ENCODE measurements at places on chromosomes 7 and 10.

DNA sequence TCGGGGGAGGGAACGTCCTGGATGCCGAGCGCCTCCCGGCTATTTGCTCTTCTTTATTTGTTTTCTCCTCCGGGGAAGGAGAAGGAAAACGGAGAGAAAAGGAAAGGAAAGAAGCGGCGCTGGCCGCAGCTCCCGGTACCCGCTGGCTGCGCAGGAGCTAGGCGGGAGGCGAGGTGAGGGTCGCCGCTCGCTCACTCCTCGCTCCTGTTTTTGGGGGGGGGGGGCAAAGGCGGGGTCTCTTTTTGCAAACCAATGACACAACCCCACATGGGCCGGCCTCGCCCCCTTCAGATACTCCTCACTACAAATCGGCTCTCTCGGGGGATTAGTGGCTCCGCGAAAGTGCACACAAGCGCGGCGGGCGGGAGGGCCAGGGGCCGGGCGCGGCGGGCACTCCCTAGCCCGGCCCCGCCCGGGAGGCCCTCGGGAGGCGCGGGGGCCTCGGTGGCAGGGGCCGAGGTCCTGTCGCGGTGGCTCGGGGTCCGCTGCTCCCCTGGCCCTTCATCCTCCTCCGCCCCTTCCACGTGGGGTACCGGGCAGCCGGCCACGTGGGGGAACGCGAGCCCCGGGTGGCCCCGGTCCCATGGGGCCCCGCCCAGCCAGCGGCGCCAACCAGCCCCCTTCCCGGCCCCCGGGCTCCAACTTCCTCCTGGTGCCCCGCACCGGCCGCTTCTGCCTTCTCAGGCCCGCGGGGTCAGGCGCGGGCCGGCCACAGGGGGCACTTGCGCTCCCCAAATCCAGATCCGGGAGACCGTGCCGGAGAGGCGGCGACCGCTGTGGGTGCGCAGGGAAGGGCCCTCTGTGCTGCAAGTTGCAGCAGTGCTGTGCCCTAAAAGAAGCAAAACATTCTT, 718 bp upstream of the CTBP2 start:
- no peak for DNase-seq

GRCh38 chr10:96591946-96592345, 5.1 kb upstream of the TM9SF3 start:
- no peak for DNase-seq

GRCh38 chr7:46291601-46292150, 370.6 kb upstream of the IGFBP3 start:
- no peak for DNase-seq

DNA sequence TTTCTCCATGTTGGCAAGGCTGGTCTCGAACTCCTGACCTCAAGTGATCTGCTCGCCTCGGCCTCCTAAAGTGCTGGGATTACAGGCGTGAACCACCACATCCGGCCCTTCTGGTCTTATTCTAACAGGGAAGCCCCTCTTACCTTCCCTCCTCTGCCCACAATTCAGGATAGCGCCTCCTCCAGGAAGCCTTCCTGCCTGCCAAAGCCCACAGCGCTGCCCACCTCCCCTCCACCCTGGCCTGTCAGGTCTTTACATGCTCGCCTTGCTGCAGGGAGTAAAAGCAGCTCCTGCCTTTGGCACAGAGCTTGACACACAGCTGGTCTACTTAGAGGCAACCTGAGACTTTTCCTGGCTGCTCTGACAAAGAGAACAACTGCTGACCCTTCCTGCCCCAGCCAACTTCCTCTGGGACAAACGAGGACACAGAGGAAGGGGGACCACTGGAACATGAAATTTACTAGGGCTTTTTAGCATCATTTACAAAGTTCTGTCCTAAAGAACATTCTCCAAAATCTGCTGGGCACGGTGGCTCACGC, 13.2 kb downstream of the MLXIPL start:
- no peak for DNase-seq

DNA sequence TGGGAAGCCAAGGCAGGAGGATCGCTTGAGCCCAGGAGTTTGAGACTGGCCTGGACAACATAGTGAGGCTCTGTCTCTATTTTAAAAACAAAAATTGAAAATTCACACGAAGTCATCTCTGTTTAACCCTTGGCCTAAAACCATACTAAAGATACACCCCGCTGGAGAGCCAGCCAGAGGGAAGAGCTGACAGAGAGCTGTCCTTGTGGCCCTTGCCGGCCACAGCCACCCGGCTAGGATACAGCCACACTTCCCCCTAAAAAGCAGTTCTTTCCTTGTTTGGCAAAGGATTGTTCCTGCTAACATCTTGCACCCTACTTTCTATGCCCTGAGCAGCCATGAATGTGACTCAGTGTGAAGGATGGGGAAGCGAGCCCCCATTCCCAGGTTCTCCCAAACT, 49.6 kb downstream of the SH3PXD2A start:
- DNase-seq, result no peak

DNA sequence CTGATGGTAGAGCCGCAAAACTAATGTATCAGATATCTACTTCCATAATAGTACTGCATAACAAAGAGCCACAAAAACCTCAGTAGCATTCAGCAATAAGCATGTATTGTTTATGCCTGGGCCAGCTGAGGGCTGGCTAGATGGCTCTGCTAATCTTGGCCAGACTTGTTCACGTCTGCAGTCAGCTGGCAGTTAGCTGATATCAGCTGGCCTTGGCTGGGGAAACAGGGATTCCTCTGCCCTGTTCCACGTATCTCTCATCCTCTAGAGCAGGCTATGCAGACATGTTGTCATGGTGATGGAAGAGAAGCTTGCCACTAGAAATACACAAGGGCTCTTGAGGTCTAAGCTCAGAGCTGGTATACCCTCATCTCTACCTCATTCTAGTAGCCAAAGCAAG, 62.9 kb downstream of the GRM8 start:
- DNase-seq, result no peak

DNA sequence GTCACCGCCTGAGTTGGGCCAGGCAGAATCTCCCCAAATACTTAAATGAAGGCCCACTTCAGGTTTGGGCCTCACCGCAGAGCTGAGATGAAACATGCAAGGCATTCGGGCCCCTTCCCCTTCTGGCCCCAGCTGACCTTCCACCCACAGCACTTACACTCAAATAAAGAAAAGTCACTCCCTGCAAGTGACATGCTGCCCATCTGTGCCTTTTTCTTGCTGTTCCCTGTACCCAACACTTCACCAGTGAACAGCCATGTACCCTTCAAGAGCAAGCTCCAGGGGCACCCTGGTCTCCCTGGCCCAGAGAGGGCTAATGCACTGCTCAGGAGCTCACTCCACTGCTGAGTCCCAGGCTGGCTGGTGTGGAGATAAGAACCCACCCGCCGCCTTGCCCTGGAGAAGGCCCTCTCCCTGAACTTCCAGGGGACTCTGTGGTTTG, 40.7 kb downstream of the ZCCHC24 start:
- no peak for DNase-seq

DNA sequence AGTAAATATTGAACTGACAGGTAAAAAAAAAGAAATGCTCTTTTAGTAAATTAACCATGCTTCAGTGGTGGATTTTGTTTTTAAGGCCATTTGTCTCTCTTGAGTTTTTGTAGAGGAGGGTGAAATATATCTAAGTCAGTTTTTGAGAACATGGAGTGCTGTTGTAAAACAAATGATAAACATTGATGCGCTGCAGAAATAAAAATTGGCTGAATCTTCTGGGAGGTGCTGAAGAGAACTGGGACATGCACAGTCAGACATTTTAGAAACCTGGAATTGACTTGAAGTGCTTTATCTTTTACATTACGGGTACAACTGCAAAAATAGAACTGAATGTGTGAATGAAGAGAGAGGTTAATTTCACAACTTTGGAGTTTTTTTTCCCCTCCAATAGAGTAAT, 203.0 kb upstream of the HDAC9 start:
- no peak for DNase-seq

DNA sequence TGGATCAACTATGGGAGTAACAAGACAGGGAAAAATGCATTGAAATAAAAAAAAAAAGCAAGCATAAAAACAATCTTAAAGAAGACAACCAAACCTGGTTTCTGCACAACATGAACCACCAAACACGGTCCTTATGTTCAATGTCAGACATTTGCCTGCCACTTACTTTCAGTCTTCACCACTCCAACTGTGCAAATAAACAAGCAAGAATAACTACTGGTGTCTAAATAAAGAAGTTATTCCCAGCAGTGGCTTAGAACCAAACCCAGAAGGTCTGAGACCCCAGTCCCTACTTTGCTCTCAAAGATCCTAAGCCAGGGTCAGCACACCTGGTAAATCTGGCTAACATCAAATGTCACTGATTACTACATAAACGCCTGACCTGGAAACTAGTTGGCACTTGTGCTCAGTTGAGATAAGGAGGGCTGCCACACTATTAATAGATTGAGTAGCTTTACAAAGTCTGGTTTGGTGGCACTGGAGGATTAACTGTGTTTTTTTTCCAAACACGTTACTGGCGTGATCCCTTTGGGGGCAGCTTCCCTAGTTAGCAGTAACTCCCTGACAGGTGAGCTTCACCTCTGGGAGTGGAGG, 62.7 kb upstream of the ABLIM1 start:
- DNase-seq, result no peak

- no peak for DNase-seq
These were observed 3.2 kb upstream of the VGF start for GRCh38 chr7:101168412-101169049.

- DNase-seq, result no peak
These were observed 41.1 kb downstream of the TMEM270 start for GRCh38 chr7:73901823-73902597.

DNA sequence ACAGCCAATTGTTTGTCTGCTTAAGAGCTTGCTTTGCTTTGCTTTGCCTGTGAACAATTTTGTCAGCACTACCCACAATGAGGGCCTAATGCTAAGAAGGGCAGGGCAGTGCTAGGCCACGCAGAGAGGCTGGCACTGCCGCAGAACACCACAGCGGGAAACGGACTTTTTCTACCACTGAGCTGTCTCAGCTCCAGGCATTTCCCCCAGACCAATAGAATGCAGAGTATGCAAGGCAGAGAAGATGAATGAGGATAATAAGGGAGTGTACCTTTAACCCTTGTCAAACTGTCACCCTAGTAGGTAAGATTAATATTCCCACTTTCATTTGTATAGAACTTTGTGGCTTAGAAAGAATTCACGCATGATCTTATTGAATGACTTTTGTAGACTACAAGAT, 104.5 kb downstream of the SH3PXD2A start:
- DNase-seq, result no peak

DNA sequence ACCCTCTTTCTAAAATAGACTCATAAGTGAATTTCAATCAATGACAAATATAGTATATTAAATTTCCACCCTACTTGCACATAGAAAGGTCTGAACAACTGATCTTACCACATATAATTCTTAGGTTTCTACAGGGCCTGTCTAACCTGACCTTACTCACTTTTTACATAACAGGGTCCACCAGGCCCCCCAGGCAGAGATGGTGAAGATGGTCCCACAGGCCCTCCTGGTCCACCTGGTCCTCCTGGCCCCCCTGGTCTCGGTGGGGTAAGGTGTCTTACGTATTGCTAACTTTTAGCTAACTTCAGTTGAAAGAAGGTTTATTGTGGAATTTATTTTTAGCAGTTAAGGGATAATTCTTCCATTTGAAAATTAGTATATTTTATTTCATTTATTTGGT, 5.3 kb downstream of the COL1A2 start:
- no peak for DNase-seq

DNA sequence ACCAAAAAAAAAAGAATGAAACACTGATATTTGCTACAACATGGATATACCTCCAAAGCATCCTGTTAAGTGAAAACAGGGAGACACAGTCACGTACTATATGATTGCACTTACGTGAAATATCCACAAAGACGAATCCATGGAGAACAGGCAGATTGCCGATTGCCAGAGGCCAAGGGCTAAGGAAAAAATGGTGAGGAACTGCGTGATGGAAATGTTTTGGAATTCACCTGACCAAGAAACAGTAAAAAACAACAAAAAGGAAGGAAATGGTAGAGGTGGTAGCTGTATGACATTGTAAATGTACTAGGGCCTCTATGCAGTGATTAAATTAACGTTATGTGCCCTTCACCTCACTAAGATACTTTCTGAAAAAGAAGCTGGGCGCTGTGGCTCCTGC, 44.1 kb upstream of the GTF2IRD1 start:
- DNase-seq, result no peak

DNA sequence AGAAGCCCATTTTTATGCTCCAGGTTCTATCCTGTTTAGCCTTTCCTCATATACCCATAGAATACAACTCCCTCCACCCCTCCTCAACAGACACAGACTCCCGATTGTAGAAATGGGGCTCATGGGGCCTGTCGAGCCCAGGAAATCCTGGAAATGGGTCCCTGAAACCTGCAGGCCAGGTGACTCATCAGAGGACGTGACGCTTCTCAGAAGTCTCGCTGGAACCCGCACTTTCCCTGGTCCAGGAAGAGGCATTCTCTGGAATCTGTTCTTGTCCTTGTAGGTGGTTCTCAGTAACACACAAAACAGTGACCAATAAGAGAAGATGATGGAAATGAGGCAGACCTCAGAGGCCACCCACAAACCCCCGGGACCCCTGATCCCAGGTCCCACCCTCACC, 244.8 kb upstream of the PPP2R2D start:
- DNase-seq, result no peak

GRCh38 chr7:41874201-41874785, 171.4 kb upstream of the INHBA start:
- DNase-seq, result no peak

GRCh38 chr10:44425466-44425865, 40.6 kb upstream of the CXCL12 start:
- DNase-seq, result no peak

- DNase-seq, result no peak
These were observed 4.9 kb downstream of the GATA3 start for GRCh38 chr10:8059191-8059936.

- DNase-seq, result no peak
These were observed 220.3 kb upstream of the ZNF32 start for GRCh38 chr10:43868952-43869351.

DNA sequence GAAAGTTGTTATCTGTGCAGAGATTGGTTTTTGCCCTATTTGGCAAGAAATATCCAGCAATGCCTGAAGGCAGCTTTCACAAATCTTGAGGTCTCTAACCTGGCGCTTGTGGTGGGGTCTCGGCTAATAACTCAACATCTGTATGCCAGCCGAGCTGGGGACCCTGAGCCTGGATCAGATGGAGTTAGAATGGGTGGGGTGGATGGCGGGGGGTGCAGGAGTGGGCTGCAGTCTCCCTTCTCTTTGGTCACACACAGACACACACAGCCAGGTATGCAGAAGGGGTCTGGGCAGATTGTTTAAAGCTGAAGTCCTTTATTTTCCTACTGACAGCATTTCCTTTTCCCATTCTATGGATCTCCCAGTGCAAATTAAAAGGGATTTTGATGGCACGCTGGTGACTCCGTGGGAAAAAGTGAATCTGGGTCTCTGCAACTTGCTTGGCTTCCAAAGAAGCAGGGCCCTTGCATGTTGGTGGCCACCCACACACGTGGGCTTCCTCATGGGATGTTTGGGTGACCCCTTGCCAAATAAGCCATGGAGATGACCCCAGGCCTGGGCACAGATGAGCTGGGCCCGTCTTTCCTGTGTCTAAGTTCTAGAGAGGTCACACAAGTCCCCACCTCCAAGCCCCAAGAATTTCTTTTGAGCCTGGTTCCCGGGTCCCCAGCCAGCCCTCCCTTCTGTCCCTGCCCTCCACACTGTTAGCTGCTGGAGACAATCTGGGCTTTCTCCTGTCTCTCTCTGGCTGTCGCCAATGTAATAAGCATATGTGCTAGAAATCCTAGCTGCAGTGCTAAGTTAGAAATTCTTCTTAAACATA, 39.9 kb upstream of the EMX2 start:
- DNase-seq, result no peak

- no peak for DNase-seq
These were observed 87.2 kb upstream of the DUSP5 start for GRCh38 chr10:110410329-110411046.

GRCh38 chr10:120508393-120508792, 51.4 kb downstream of the PLPP4 start:
- no peak for DNase-seq

- no peak for DNase-seq
These were observed 5.1 kb upstream of the FAM133B start for GRCh38 chr7:92595281-92595680.
